Cortex of kidney (tissue), 1 donor: ENCODE measurements at places on chromosomes 5 and 9.

- DNase-seq: no peak
These were observed 160.6 kb downstream of the TAF11L14 start for GRCh38 chr5:17794815-17795214.

DNA sequence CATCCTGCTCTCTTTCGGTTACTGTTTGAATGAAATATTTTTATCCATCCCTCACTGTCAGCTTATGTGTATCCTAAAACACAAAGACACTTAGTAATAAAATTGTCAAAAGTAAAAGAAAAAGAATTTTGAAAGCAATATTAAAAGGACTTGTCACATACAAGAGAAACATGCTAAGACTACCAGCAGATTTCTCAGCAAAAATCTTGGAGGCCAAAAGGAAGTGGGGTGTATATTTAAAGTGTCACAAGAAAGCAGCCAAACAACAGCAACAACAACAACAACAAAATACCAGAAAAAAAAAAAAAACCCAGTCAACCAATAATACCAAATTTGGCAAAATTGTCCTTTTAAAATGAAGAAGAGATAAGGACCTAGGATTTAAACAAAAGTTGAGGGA lies 678.7 kb upstream of the TYRP1 start:
- DNase-seq: no peak

- no peak for DNase-seq
These were observed 49.2 kb downstream of the MRPL36 start for GRCh38 chr5:1750469-1750868.

- DNase-seq: no peak
These were observed 53.4 kb downstream of the CDH10 start for GRCh38 chr5:24591426-24591825.

- DNase-seq: no peak
These were observed 147.7 kb downstream of the SIL1 start for GRCh38 chr5:139050432-139050831.

- no peak for DNase-seq
These were observed 103.7 kb downstream of the SIL1 start for GRCh38 chr5:139094154-139095131.

DNA sequence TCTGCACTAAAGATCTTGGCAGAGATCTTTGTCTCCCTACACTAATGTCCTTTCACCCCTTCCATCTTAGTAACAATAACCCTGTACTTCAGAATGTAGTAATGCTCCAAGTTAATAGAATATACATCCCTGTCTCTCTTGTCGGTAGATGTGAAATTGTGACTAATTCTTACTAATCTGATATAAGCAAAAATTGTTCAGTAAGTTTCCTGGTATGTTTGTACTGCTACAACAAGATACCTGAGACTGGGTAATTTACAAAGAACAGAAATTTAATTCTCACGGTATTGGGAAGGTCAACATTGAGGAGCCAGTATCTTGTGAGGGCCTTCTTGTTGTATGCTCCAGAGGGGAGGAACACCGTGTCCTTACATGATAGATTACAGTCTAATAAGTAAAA lies 1686.6 kb upstream of the CDH9 start:
- no peak for DNase-seq

GRCh38 chr9:36328798-36329411 lies 70.7 kb upstream of the GNE start:
- no peak for DNase-seq

DNA sequence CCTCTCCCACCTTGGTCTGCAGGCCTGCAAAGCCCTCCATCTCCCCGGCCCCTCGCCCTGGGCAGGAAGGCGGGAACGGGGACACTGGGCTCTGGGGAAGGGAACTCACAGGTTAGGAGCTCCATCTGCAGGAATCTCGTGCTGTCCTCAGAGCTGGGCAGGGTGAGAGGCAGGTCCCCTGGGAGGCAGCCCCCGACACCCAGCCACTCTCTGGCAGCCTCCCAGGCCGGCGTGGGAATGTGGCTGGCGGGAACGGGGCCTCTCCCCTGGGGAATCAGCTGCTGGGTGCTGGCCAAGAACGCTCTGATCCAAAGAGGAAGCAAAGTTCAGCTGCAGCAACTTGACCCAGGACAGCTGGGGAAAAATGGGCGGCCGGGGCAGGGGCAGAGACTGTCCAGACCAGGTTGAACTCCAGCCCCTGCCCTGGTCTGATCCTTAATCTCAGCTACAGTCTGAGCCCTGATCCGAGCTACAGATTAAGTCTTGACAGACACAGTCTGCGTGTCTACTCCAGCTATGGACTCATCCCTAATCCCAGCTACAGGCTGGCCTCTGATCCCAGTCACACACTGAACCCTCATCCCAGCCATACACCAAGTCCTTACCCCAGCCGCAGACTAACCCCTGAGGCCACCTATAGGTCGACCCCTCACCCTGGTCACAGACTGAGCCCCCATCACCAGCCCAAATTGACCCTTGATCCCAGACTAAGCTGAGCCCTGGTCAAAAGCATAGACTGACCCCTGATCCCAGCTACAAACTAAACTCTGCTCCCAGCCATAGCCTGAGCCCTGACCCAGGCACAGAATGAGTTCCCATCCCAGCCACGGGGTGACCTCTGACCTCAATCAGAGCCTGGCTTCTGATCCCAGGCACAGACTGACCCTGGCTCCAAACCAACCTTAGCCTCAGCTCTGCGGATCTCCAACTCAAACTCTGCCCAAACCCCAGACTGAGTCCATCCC lies 37.3 kb upstream of the EGFL7 start:
- DNase-seq: no peak

DNA sequence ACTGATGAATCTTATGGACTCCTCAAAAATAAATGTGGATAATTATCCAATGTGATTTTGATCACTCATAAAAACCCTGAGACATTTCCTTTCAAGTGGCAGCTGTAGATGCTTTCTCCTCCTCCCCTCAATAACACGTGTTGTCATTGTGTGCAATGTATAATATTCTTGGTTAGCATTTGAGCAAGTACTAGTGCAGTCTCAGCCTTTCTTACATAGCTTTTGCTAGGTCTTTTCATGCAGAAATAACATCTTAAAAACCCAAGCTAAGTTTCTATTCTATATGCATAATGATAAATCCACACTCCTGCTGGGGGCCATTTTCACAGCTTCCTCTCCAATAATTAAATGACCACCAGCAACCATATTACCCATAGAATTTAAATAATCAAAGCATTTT lies 1835.2 kb upstream of the NUDT12 start:
- DNase-seq: no peak

DNA sequence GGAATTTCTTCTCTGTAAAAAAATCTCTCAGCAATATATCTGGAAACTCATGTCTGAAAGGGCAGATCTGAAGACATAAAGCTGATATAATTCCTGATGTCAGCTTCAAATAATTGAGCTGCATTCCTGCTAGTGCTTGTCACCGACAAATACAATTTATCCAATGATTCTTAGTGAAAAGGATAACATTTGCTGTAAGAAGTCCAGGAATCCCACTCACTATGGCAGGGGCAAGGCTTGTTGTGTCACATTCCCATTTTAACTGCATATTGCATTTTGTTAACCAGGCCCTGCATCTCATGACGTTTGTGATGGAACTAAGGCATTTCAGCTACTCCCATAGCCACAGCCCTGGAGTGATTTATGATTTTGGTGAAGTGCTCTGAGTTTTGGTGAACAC lies 160.1 kb upstream of the DAB2 start:
- no peak for DNase-seq

DNA sequence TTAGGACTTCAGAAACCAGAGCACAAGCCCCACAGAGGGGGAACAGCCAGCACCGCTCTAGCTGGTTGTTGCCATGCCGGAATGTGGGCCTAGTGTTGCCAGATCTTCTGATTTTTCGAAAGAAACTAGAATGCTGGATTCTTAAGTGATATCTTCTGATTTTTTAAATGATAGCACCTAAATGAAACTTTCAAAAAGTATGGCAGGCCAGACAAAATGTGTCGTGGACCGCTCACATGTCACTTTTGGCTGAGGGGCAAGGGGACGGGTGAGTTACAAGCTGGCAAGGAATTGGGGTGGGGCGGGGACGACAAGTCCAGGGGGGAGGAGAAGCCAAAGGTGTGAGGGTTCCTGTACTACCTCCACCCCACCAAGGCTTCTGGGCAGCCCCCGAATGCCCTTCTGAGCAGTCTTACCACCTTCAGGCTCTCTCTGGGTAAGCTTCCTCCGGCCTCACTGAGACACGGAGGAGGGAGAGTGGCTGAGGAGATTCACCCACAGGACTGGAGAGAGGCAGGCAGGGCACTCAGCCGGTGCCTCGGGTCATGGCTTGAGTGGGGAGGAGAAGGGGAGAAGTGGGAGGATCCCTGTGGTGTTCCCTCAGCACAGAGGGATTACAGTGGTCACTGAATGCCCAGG lies 10.3 kb downstream of the B4GALT7 start:
- no peak for DNase-seq

GRCh38 chr9:4061717-4062116 lies 238.2 kb downstream of the GLIS3 start:
- DNase-seq: no peak

- no peak for DNase-seq
These were observed 98.4 kb upstream of the CAST start for GRCh38 chr5:96563816-96564215.

DNA sequence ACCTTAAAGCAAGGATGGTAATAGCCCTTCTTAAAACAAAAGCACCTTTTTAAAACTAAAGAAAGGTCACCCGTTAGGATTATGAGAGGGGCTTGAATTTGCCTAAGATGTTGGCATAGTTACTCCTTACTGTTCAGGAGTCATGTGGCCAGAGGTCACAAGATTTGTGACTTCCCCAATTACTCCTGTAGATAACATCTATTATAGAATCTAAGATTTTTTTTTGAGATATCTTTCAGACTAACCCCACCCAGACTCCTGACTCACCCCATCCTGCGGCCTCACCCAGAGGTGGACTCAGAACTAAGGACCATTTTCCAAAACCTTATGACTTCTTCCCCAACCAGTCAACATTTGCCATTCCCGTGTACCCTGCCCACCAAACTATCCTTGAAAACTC lies 2.4 kb downstream of the CD180 start:
- DNase-seq: no peak

GRCh38 chr9:33921967-33922895 lies 105.3 kb downstream of the UBE2R2 start:
- no peak for DNase-seq

DNA sequence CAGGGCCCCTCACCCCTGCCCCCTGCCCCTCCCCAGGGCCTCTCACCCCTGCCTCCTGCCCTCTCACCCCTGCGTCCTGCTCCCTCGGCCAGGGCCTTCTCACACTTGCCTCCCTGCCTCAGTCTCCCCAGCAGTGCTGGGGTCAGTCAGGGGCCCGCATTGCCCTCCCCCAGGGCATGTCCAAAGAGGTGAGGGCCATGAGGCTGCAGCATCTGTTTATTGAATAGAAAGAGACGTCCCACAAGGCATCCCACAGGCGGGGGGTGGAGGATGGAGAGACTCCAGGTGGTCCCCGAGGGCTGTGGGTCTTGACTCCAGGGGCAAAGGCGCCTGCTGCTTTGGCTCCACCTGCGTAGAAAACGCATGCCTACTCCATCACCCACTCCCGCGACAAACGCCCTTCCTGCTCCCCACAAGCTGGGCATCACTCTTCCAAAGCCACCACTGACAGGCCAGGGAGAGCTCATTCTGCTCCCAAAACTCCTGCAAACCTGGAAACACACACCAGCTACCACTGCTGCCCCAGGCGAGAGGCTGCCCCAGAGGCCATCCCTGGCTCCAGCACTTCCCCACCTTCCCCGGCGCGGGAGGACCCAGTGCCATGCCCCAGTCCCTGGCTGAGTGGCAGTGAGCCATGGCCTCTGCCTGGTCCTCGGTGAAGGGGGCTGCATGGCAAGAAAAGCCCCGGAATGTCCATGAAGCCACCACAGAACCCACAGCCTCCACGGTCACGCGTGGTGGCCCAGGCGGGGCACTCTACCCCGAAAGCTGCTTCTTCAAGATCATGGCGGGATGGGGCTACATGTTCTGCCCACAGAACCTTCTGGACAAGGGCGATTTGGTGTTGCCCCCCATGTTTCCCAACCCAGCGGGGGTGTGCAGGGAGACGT lies 1.6 kb upstream of the LCN8 start:
- no peak for DNase-seq

DNA sequence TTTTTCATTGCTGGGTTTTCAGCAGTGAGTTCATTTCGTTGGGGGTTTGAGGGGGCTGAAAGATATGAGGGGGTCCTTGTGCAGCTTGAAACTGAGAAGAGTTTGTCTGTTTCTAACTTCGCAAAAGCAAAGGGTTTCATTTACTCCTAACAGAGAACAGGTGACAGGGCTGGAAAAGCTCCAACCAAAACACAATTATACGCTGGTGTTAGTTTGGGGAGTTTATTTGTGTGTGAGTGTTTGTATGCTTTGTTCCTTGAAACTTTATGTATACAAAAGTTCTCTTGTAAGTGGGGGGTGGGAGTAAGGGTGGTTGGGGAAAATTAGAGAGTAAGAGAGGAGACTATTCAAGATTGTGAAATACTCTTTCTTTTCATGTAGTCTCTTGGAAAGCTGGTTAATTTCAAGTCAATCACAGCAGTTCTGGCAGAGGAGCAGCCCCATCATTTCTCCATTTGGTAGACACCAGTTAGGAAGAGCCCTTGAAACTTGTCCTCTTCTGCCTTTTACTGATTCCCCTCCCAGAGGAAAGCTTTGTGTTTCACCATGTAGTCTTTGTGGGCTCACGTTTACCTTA lies 881 bp downstream of the TNFAIP8 start:
- no peak for DNase-seq

- no peak for DNase-seq
These were observed 10.8 kb downstream of the SH3PXD2B start for GRCh38 chr5:172443441-172444109.

GRCh38 chr5:111869681-111870080 lies 112.7 kb upstream of the NREP start:
- DNase-seq: no peak

- no peak for DNase-seq
These were observed 23.1 kb downstream of the TICAM2 start for GRCh38 chr5:115579216-115579615.

GRCh38 chr9:72203205-72203803 lies 54.1 kb downstream of the GDA start:
- DNase-seq: no peak

DNA sequence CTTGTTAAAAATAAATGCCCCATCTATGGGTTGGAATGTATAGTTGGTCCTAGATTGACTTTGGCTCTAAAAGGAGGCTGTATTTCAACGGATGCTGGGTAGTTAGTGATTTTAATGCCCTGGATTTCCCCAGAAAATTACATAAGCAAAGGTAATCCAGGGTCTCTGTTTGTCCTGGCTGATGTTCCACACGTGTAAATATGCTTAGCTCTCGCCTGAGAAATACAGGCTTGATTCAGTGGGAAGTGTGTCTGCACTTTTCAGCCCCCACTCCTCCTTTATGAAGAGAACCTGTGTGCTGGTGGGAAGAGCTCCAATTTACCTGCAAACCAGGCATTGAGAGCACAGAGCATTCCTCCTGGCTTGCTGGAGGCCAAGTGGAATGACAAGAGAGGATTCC lies 294.6 kb upstream of the CLINT1 start:
- no peak for DNase-seq

GRCh38 chr5:102901424-102902134 lies 146.5 kb downstream of the PAM start:
- DNase-seq: no peak
